ENCODE measurements at places on chromosomes 16 and 17.

DNA sequence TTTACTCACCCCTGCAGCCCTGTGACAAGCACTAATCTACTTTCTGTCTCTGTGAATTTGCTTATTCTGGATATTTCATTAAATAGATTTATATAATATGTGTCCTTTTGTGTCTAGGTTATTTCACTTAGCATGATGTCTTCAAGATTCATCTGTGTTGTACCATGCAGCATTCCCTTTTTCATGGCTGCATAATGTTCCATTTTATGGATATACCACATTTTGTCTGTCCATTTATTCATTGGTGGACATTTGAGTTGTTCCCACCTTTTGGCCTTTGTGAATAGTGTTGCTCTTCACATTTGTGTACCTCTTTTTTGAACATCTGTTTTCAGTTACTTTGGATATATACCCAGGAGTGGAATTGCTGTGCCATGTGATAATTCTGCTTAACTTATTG, 110.3 kb downstream of the ELAC2 start:
- no peak for DNase-seq

DNA sequence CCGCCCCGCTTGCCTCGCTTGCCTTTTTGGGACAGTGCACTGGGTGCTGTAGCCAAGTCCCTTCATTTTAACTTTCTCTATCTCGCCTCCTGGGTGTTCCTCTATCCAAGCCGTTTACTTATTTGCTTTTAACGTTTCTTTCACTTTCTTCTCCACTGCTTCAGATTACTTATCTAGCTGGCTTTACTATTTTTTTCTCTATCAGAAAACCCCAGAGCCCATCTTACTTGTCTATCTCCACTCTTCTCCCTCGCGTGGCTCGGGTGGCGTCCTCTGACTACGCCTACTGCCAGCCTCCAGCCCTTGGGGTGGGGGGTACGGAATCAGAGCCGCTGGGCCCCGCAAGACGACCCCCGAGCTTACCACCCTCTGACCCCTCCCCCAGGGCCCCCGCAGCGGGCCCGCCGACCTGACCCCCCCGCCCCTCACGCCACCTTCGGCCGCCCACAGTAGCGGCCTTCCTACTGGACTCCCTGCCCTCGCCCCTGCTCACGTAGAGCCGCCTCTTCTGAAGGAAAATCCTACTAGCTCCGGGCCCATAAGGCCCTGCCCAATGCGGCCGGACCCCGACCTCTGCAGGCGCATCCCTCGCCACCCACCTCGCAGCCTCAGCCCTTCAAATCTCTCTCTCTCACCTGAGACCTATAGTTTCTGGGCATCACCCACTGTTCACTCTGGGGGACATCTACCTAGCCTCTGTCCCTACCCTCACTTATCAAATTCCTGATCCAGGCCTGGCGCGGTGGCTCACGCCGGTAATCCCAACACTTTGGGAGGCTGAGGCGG, 1.0 kb upstream of the SLC12A4 start:
- no peak for DNase-seq

- DNase-seq: no peak
Measured at GRCh38 chr17:31786796-31787481, 72.1 kb downstream of the COPRS start.

DNA sequence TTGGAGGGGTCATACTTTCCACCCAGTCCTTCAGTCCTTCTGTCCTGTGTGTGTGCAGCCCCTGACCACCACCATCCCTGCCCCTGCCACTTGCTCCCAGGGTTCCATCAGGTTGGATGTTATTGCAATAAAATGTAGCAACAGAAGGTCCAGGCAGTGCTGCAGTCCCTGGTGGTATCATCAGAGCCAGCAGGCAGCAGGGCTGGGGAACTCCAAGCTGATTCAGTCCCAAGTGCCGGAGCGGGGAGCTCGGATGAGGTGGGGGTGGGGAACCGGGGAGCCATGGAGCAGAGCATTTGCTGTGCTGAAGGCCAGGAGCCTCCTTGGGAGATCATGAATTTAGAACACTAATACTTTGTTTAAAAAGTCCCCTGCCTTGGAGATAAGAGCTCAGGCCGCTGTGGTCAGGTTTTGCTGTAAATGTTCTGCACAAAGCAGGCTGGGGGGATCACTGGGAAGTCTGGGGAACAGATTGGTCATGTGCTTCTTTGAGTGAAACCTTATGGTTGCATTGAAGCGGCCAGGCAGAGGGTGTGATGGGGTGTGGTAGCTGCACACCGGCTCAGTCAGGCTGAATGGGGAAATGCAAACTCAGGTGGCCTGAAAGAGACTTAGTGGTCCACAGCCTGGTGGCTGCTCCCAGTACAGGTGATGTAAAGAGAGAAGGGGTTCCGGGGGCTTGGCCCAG, 225.9 kb downstream of the SEC14L1 start:
- DNase-seq: no peak

DNA sequence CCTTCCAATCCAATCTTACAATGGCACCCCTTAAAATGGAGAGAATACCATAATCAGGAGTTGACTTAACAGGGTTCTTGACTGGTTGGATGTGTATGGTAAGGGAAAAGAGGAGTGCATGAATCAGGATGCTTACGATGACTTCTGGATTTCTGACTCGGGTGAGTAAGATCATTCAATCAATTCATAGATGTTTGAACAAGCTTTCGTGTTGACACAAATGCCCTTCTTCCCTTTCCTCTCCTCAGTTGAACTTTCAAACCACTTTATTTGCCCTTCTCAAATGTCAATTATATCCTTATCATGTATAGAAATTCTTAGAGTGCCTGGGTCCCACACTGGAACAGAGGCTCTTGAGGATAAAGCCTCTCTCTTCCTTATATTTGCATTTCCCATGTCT, 25.9 kb downstream of the ABCC12 start:
- DNase-seq: no peak

GRCh38 chr17:73209436-73209835, 16.6 kb downstream of the COG1 start:
- no peak for DNase-seq

DNA sequence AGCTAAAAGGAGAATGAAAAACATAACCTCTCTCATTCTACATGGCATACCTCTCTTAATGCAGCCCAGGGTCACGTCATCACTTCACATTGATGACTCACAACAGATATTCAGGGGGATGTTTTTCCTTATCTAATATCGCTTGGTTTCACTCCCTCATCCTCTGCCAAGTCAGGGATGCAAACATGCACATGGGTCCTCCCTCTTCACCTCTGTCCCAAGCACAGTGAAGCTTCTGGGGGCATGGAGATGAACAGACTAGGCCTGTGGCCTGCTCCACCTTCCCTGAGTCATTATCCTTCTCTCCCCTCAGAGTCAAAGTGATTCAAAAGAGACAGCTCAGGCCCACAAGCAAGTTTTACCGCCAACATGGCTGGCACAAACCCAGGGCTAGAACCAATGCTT, 2.3 kb upstream of the MT2A start:
- DNase-seq: no peak

- no peak for DNase-seq
Measured at GRCh38 chr16:4077174-4077649, 39.0 kb downstream of the ADCY9 start.

Data from CD4-positive, alpha-beta T cell treated with Interferon gamma for 1 hour (primary cell).